ENCODE measurements at places on chromosomes 7 and 10. TPM values are rescaled to one million over a fixed set of nuclear protein-coding genes. Genes with fewer than 3 reads are reported as not detected.

DNA sequence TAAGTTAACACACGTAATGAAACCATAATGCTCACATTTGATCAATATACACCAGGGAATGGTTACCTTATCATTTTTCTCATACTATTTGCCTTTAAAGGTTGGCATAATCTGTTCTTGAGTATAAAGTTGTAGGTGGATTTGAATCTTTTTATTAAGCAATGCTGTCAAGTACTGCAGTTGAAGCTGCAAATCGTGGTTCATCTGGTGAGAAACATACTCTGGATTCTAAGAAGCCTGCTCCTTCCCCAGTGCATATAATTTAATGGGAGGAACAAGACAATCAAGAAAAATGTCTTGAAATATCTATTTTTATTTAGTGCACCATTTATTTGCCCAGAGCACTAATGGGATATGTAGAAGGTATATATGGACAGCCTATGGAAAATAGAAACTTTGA is 68.7 kb upstream of the DLX6 start:
- DNase-seq: no peak

DNA sequence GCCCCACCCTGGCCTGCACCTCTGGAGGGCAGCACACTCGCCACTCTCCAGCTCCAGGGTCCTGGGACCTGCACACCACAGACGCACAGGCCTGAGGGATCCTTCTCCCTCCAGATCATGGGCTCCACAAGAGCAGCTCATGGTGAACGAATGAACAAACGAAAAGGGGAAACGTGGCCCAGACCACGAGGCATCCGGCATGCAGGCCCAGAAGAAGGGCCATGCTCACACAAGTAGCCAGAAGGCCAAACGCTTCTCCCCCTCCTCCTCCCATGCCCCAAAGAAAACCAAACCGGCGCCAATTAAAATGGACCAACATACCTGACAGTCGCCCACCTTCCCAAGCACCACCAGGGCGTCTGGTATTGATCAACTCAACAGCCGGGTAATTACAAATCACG is 30.4 kb downstream of the MAD1L1 start:
- DNase-seq: no peak

DNA sequence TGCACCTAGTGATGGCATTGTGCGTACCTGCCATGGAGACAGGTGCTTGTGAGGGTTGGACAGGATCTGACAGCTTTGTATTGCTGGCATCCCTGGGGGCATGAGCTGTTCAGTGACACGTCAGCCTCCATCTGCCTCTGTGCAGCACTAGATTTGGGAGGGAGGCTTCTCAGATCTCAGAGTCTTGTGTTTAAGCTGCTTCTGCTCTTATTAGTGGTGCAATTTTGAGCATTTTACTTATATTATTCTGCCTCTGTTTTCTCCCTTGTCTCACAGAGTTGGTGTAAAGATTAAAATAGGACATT is 5.1 kb downstream of the ARHGAP22 start:
- peak; percentile 27 for DNase-seq

DNA sequence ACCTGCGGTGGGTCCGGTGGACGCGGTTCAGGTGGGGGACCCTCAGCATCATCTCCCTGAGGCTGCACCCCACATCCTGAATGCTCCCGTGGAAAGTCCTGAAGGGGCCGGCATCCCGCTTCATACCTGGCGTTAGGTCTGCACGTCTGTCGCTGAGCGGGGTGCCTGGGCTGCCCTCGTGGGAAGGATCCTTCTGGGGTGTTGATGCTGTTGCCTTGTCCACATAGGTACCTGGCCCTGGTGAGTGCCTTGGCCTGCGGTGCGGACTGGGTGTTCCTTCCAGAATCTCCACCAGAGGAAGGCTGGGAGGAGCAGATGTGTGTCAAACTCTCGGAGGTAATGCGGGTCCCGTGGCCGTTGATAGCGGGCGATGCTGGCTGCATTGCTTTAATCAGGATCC is 37.8 kb downstream of the PFKP start:
- DNase-seq: no peak

GRCh38 chr7:45242698-45243097 is 85.1 kb downstream of the RAMP3 start:
- no peak for DNase-seq

DNA sequence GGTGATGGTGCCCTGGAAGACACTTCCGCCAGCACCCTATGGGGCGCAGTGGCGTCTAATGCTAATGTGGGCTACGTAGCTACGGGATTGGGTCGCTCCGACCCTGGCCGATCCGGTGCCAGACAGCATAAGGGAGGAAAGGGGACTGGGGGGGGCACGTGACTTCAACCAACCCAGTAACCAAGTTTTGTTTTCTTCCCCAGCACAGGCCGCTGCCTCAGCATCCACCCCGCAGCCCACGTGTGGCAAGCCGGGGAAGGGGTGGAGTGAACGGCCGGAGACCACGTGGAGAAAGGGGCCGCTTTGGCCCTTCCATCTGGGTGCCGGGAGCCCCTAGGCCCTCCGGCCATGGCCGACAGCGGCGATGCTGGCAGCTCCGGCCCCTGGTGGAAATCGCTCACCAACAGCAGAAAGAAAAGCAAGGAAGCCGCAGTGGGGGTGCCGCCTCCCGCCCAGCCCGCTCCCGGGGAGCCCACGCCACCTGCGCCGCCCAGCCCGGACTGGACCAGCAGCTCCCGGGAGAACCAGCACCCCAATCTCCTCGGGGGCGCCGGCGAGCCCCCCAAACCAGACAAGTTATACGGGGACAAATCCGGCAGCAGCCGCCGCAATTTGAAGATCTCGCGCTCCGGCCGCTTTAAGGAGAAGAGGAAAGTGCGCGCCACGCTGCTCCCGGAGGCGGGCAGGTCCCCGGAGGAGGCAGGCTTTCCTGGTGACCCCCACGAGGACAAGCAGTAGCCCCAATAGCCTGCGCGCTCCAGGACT is 2.5 kb downstream of the PRR15 start:
- no peak for DNase-seq

SYT15 gene
- total RNA-seq: 0.13 TPM
